Forelimb muscle (tissue), 1 donor: ENCODE measurements at places on chromosomes 6 and 20.

- DNase-seq, result no peak
Measured at GRCh38 chr20:41014561-41015088, 14.0 kb upstream of the TOP1 start.

GRCh38 chr6:131101911-131102680 lies 33.2 kb upstream of the AKAP7 start:
- no peak for DNase-seq

DNA sequence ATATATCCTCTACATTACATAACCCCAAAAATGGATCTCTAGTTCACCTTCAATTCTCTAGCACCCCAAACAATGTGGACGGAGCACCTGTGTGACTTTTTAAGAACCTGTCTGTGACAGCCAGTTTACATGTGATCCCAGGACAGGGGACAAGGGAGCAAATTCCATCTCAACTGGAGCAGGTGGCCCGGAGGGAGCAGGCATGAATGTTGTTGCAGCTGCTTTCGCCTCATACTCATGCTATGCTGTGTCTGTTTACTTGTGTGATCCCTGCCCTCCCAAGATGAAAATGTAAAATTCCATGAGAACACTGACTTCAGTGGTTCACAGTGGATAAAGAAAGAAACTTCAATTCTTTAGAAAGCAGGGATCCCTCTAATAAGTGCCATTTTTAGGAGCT lies 600.3 kb downstream of the CDH26 start:
- no peak for DNase-seq

GRCh38 chr20:2341336-2341735 lies 39.4 kb upstream of the TGM6 start:
- DNase-seq, result no peak

DNA sequence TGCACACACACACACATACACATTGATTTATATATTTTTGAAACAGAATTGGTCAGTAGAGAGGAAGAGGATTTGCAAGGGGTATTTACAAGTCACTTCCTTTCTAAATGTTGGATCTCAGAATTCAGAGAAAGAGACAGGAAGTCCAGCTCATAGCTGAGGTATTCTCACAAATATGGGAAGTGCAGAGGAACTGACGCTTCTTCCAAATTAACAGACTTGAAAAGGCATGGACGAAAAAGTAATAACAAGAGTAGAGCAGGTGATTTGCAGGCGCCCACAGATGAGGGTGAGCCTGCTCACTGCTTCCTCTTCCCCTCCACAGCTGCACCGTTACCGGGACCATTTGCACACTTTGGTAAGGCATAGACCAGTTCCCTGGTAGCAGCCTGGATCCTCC lies 246.4 kb downstream of the PHACTR1 start:
- no peak for DNase-seq

GRCh38 chr20:34427331-34427730 lies 64.3 kb downstream of the ITCH start:
- DNase-seq, result no peak
